ENCODE measurements at places on chromosomes 4 and X. TPM values are rescaled to one million over a fixed set of nuclear protein-coding genes. Genes with fewer than 3 reads are reported as not detected.

GRCh38 chr4:24680746-24681448 lies 96.5 kb upstream of the DHX15 start:
- no peaks in the 10 kb centered on the region for H3K36me3 ChIP-seq
- no peaks in the 10 kb centered on the region for H3K27me3 ChIP-seq
- no peak overlapping the region for H3K27ac ChIP-seq
- H3K4me1 ChIP-seq = no peaks in the 10 kb centered on the region
- DNase-seq = no peak

The SLITRK2 gene
- 0.20 TPM for total RNA-seq

DNA sequence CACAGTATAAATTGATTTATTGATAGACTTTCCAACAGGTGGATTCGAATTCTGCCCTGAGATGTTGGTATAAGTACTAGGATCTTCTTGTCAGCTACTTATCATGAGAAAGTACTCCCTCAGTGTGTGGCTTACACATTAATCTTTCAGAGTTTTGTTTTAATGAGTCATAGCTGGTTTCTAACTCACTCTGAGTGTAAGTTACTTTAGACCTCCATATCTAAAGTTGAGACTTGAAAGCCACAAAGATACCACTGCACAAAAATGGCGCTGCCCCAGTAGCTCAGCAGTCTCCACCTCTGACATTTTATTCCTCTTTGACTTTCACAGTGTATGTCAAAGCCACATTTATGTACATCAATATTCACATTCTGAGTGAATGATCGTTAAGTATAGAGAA lies 318.5 kb downstream of the ARAP2 start:
- DNase-seq = no peak
- no peaks in the 10 kb centered on the region for H3K27me3 ChIP-seq
- no peaks in the 10 kb centered on the region for H3K4me1 ChIP-seq
- H3K4me3 ChIP-seq = no peak overlapping the region

The ZNF141 gene
- 62.9 TPM for total RNA-seq

DNA sequence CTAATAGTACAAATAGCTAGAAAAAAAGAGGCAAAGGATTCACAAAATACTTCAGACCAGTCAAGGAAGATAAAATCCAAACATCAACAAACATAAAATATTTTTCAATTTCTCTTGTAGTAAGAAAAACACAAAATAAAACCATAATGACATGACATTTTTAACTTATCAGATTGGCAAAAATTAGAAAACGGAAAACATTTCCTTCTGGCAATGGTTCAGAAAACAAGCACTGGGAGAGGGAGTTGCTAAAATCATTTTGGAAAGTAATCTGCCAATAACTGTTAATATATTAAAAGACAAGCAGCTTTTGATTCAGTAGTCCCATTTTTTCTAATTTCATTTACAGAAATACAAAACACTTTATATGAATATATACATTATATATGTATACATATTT lies 26.1 kb downstream of the TKTL2 start:
- no peaks in the 10 kb centered on the region for H3K27me3 ChIP-seq
- no peak overlapping the region for H3K4me3 ChIP-seq
- H3K36me3 ChIP-seq = no peaks in the 10 kb centered on the region
- DNase-seq = no peak

DNA sequence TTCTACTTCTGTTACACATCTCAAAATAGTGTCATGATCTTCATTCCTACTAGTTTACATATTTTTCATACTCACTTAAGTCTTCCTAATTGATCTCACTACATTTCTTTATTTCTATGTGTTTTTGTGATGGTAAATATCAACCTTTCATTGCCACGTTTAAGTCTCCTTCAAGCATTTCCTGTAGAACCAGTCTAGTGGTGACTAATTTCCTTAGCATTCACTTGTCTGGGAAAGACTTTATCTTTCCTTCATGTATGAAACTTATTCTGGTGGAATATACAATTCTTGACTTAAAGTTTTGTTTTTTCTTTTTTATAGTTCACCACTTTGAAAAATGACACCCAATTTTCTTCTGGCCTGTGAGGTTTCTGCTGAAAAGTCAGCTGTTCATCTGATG lies 181.4 kb upstream of the NEIL3 start:
- H3K4me3 ChIP-seq = no peak overlapping the region
- H3K4me1 ChIP-seq = no peaks in the 10 kb centered on the region
- DNase-seq = no peak
- H3K27ac ChIP-seq = no peak overlapping the region
- no peaks in the 10 kb centered on the region for H3K36me3 ChIP-seq
- H3K27me3 ChIP-seq = no peaks in the 10 kb centered on the region

- no peaks in the 10 kb centered on the region for H3K4me1 ChIP-seq
- H3K36me3 ChIP-seq = no peaks in the 10 kb centered on the region
- DNase-seq = no peak
- H3K4me3 ChIP-seq = no peak overlapping the region
These were observed 14.1 kb downstream of the INPP4B start for GRCh38 chr4:142832022-142832421.

The TMEM31 gene
- total RNA-seq = not detected

The SMARCA5 gene
- total RNA-seq = 27.4 TPM

DNA sequence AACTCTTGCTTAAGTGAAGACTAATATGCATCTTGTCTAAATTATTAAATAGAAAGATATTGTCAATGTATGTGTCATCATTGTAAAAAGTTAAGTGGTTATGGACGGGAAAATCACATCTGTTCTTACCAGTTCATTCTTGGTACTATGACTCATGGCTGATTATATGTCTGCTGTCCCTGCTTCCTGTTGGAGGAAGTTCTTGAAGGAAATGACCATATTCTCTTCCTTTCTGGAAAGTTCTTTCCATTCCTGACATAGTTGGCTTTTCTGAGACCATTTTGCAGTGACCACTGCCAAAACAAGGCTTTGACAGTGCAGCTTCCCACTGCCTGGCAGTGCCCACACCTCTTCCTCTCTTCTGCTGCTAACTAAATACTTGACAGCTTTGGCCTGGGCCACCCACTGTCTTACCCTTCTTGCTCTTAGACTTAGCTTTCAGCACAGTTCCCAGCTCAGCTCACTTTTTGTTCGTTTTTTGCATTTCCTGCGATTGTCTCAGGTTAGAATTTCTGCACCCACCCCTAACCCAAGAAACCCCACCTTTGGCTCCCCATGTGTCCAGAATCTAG lies 13.2 kb upstream of the CLDN24 start:
- no peaks in the 10 kb centered on the region for H3K36me3 ChIP-seq
- no peaks in the 10 kb centered on the region for H3K4me1 ChIP-seq
- no peak overlapping the region for H3K27ac ChIP-seq
- H3K4me3 ChIP-seq = no peak overlapping the region
- H3K27me3 ChIP-seq = no peaks in the 10 kb centered on the region
- no peak for DNase-seq

DNA sequence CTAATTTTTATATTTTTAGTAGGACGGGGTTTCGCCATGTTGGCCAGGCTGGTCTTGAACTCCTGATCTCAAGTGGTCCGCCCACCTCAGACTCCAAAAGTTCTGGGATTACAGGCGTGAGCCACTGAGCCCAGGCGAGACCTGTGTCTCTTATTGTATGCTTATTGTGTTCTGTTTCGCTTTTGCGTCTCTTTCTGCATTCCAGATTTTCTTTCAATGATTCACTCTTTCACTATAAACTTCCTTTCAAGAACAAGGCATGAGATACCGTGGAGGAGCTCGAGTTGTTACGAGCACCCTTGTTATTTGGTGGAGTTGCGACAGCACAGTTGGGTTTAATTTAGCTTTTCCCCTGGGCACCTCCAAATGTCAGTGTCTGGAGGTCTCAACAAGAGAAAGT lies 366.7 kb upstream of the FAT1 start:
- H3K36me3 ChIP-seq = no peaks in the 10 kb centered on the region
- no peaks in the 10 kb centered on the region for H3K27me3 ChIP-seq

GRCh38 chr4:120844528-120844921 lies 78.0 kb downstream of the PRDM5 start:
- H3K4me1 ChIP-seq = peaks cover 6% of the 10 kb centered on the region
- H3K27ac ChIP-seq = no peak overlapping the region
- DNase-seq = no peak
- H3K4me3 ChIP-seq = no peak overlapping the region
- no peaks in the 10 kb centered on the region for H3K27me3 ChIP-seq

The RHOXF1 gene
- total RNA-seq = 0.47 TPM

DNA sequence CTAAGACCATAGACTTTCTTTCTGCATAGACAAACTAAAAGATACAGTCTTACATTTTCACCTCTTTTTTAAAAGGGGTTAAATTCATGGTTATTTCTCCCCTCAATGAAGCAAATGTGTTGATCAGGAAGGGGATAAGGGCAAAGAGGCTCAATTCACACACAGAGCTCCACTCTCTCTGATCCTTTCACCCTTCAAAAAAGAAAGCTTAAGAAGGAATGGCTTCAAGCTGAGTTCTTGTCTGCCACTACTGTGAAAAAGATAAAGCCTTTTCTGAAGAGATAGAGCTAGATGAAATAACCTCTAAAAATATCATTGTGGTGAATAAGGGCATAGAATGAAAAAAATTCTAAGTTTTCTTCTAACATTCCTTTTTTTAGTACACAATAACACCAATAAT lies 28.3 kb downstream of the SEPSECS start:
- no peak overlapping the region for H3K4me3 ChIP-seq
- H3K4me1 ChIP-seq = no peaks in the 10 kb centered on the region
- DNase-seq = no peak

DNA sequence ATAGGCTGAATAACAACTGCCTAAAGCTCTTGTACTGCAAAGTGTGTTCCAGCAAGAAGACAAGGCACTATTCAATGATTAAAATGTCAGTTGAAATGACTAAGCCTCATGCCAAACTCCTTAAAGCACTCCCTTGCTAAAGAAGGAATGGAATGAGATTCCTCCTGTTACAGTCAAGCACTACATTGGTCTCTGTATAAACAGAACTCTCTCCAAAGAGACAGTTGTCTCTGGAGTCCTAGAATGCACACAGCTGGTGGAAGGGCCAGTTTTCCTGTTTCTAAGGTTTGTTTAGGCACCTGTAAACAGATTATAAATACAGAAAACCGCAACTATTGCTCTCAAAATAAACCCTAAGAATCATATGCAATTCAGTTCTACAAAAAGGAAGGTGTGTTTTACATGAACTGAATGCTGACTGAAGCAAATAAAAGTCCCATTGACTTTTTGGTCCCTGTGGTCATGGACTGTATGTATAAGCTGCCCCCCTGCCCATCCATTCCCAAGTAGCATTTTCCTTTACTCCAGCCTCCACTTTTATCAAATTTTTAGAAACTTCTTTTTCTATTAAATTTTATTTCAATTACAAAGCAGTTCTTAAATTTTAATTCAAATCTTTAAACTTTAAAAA lies 47.0 kb downstream of the FAT1 start:
- H3K4me1 ChIP-seq = peaks cover 8% of the 10 kb centered on the region
- no peak overlapping the region for H3K4me3 ChIP-seq
- no peak overlapping the region for H3K27ac ChIP-seq
- no peak for DNase-seq
- no peaks in the 10 kb centered on the region for H3K27me3 ChIP-seq
- H3K36me3 ChIP-seq = no peaks in the 10 kb centered on the region

GRCh38 chr4:9899306-9900055 lies 118.0 kb downstream of the DRD5 start:
- H3K4me3 ChIP-seq = no peak overlapping the region
- H3K4me1 ChIP-seq = no peaks in the 10 kb centered on the region
- no peaks in the 10 kb centered on the region for H3K36me3 ChIP-seq
- H3K27me3 ChIP-seq = no peaks in the 10 kb centered on the region
- no peak for DNase-seq

GRCh38 chr4:172996571-172997216 lies 171.9 kb upstream of the GALNT7 start:
- H3K36me3 ChIP-seq = no peaks in the 10 kb centered on the region
- no peaks in the 10 kb centered on the region for H3K27me3 ChIP-seq
- H3K4me1 ChIP-seq = no peaks in the 10 kb centered on the region
- no peak overlapping the region for H3K27ac ChIP-seq
- H3K4me3 ChIP-seq = no peak overlapping the region
- no peak for DNase-seq

DNA sequence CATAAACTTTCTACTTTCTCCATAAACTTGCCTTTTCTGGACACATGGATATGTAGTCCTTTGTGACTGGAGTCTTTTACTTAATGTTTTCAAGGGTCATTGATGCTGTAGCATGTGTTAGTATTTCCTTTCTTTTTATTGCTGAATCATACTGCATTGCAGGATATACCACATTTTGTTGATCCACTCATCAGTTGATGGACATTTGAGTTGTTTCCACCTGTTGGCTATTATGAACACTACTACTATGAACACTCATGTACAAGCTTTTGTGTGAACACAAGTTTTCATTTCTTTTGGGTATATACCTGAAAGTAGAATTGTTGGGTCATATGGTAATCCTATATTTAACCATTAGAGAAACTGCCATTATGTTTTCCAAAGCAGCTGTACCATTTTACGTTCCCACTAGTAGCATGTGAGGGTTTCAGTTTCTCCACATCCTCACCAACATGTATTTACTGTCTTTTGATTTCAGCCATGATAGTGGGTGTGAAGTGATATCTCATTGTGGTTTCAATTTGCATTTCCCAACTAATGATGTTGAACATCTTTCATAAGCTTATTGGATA lies 26.3 kb upstream of the GPM6B start:
- H3K27ac ChIP-seq = no peak overlapping the region
- DNase-seq = no peak
- no peak overlapping the region for H3K4me3 ChIP-seq
- H3K36me3 ChIP-seq = no peaks in the 10 kb centered on the region

DNA sequence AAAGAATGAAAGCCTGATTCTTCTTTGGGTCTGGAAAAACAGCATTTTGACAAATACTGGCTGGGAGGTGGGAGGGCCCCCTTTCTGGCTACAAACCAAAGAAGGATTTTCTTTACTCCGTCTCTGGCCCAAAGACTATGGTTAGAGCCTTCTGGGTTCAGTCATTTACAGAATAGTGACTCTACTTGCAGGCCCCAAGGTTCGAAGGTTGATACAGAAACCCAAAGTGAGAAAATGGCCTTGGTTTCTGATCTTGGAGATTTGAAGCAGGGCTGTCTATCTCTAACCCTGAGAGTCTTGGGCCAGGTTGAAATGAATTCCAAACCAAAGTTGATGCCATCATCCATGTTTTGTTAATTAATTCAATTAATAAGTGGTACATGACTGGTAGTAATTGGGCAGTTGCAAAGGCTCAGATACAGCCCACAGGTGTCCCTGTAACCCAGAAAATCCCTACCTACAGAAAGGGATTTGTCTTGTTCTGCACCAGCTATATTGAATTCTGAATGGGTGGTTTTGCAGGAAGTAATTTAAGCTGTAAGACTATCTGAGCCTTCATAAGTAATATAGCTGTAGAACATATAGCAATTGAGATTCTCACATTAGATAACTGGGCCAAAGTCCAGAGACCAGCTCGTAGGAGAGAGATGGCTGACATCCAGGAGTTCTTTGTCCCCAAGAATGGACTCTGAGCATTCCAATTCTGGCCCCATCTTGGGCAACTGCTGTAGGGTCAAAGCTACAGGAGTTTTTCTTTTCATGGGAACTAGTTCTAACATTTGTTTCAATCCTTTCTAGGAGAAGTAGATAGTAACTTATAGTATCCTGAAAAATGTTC lies 34.5 kb downstream of the CHRNA9 start:
- H3K27ac ChIP-seq = no peak overlapping the region
- DNase-seq = no peak
- no peaks in the 10 kb centered on the region for H3K36me3 ChIP-seq
- H3K27me3 ChIP-seq = no peaks in the 10 kb centered on the region
- no peak overlapping the region for H3K4me3 ChIP-seq
- H3K4me1 ChIP-seq = no peaks in the 10 kb centered on the region

GRCh38 chr4:181820553-181820952 lies 422.6 kb upstream of the TENM3 start:
- H3K4me1 ChIP-seq = no peaks in the 10 kb centered on the region
- H3K36me3 ChIP-seq = no peaks in the 10 kb centered on the region
- no peaks in the 10 kb centered on the region for H3K27me3 ChIP-seq
- no peak for DNase-seq
- H3K4me3 ChIP-seq = no peak overlapping the region
- H3K27ac ChIP-seq = no peak overlapping the region

The WAS gene
- total RNA-seq = 29.8 TPM

The HTN1 gene
- not detected for total RNA-seq
